ENCODE measurements at places on chromosomes 16 and 17.

- no peak for DNase-seq
- no peak overlapping the region for H3K4me3 ChIP-seq
Observed at GRCh38 chr17:16135461-16135860, 79.9 kb downstream of the NCOR1 start.

DNA sequence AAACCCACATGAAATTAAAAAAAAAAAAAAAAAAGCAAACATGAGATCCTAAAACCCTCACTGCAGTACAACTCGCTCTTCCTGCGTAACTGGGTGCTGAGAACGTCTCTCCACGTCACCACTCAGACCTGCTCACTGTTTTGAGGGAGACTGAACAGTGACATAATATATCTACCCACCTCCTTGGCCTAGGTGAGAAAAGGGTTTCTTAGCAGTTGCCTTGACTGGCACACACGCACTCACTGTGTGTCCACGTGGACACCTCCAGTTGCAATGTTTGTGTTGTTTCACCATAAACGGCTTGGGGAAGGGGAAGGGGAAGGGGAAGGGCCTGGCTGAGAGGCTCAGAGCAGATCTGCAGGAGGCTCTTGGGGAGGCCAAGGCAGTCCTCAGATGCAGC lies 32.0 kb downstream of the FANCA start:
- no peak for DNase-seq
- no peaks in the 10 kb centered on the region for H3K27me3 ChIP-seq
- H3K4me1 ChIP-seq, result no peaks in the 10 kb centered on the region
- peaks cover 16% of the 10 kb centered on the region for H3K36me3 ChIP-seq
- H3K4me3 ChIP-seq, result no peak overlapping the region

GRCh38 chr17:76577876-76578275 lies 7.8 kb downstream of the ST6GALNAC2 start:
- no peaks in the 10 kb centered on the region for H3K36me3 ChIP-seq
- H3K27me3 ChIP-seq, result no peaks in the 10 kb centered on the region
- no peak overlapping the region for H3K4me3 ChIP-seq
- no peak for DNase-seq

DNA sequence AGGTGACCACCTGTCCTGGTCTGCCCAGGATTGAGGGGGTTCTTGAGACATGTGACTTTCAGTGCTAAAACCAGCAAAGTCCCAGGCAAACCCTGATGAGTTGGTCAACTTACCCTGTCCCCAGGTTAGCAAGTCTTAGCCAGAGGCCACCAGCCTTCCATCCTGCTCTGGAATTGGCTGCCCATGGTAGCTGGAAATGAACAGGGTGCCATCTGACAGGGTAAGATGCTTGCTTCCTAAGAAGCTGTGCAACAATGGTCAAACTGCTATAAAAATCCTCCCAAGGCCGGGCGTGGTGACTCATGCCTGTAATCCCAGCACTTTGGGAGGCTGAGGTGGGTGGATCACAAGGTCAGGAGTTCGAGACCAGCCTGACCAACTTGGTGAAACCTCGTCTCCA lies 22.8 kb upstream of the MTMR4 start:
- H3K27me3 ChIP-seq, result no peaks in the 10 kb centered on the region
- H3K4me3 ChIP-seq, result no peak overlapping the region
- no peaks in the 10 kb centered on the region for H3K36me3 ChIP-seq
- no peak for DNase-seq
- H3K27ac ChIP-seq, result no peak overlapping the region
- H3K4me1 ChIP-seq, result no peaks in the 10 kb centered on the region

Measured in mesendoderm (in vitro differentiated cells).